Renal cortex interstitium (tissue), 15 donors: ENCODE measurements at places on chromosomes 3 and 15. TPM values are rescaled to one million over a fixed set of nuclear protein-coding genes. Genes with fewer than 3 reads are reported as not detected.

Gene SCN11A
- polyA plus RNA-seq = 1.0 TPM

Gene FRMD4B
- polyA plus RNA-seq = 45.6 TPM

Gene SV2B
- polyA plus RNA-seq = 0.50 TPM

GRCh38 chr3:42491881-42492507 lies 10.4 kb upstream of the VIPR1 start:
- no peak for DNase-seq

- DNase-seq = no peak
Observed at GRCh38 chr3:4758957-4759656, 220.1 kb upstream of the BHLHE40 start.

- DNase-seq = no peak
Observed at GRCh38 chr3:195388380-195388779, 54.4 kb downstream of the ACAP2 start.

Gene LEKR1
- polyA plus RNA-seq = 2.2 TPM

Gene GOLGA8N
- 14.8 TPM for polyA plus RNA-seq

Gene GOLGA6B
- 0.23 TPM for polyA plus RNA-seq

GRCh38 chr15:68374168-68374745 lies 57.7 kb downstream of the ITGA11 start:
- DNase-seq = no peak

GRCh38 chr15:68816795-68817303 lies 3.8 kb downstream of the ANP32A start:
- no peak for DNase-seq

DNA sequence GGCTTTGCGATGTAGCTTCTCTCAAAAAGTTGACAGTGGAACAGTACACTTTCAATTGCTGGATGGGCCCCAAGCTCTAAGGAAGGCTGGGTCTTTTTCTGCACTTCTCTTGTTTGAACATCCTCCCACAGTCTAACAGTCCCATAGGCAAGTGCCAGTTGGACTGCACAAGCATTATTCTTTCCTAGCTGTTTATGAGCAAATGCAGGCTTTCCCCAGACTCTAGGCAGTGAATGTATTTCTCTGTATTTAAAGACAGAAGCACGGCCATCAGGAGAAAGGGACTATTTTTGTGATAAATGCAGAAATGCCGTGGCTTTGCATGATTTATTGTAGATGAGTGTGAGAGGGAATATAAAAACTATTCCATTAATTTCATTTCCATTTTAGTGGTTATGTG lies 539.3 kb upstream of the LMCD1 start:
- no peak for DNase-seq

DNA sequence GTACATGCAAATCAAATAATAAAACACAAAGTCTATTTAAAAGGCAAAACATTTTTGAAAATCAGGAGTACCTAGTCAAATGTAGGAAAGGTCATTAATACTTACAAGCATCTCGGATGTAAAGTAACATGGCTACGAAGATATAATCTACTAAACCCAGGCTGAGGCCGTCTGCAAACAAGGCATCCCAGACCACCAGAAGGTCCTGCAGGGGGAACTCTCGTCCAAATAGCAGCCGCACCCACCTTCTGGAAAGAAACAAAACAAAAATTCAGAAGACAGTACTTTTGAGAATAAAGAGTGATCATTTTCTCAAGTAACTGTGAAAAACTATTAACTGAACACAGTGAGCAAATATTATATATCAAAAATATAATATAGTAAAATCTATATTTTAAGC lies 423.1 kb downstream of the PLCL2 start:
- DNase-seq = no peak

DNA sequence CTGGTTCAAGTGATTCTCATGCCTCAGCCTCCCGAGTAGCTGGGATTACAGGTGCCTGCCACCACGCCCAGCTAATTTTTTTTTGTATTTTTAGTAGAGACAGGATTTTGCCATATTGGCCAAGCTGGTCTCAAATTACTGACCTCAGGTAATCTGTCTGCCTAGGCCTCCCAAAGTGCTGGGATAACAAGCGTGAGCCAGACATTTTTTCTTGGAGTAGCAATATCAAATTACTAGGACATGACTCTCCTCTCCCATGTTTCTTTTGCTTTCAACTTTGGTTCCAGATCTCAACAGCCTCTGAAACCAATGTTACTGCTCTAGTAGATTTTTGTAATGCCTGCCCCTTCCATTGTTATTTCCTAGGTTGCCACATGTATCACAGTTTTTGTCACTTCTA lies 462.0 kb downstream of the GBE1 start:
- no peak for DNase-seq

DNA sequence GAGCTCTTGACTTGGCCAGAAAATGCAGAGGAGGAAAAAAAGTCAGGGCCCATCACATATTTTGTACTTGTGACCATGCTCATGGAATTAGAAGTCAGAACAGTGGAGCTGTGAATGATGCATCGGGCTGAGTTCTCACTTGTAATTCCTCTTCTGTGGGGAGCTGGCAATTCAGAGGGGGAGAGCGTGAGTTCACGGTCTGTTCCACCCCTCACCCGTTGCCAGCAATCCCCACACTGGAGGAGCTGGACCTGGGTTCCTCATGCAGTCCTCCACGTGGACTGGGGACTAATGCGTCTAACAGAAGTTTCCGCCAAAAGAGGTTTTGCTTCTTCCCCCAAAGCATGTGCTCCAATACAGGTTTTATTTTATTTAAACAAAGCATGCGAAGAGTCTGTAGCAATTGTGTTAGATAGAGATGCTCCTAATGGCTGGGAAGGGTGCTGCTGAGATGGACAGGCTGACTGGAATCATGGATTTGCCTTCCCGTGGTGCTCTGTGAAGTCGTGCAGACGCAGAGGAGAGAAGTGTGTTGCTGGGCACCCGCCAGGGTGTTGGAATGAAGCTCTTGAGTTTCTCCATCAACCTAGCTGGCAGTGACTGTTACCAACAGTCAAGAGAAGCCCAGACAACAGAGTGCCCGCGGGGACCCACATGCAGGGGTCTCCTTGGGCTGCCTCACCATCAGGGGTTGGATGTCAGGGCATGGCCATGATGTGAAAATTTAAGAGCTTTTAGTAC lies 77.4 kb upstream of the PCSK6 start:
- no peak for DNase-seq

Gene ZIC4
- not detected for polyA plus RNA-seq

GRCh38 chr3:133049491-133049890 lies 11.3 kb downstream of the TMEM108 start:
- no peak for DNase-seq

- DNase-seq = peak; percentile 85
Observed at GRCh38 chr15:64507293-64507802, 47.0 kb downstream of the ZNF609 start.

- DNase-seq = no peak
Observed at GRCh38 chr3:149131589-149131988, 2.2 kb downstream of the HPS3 start.

DNA sequence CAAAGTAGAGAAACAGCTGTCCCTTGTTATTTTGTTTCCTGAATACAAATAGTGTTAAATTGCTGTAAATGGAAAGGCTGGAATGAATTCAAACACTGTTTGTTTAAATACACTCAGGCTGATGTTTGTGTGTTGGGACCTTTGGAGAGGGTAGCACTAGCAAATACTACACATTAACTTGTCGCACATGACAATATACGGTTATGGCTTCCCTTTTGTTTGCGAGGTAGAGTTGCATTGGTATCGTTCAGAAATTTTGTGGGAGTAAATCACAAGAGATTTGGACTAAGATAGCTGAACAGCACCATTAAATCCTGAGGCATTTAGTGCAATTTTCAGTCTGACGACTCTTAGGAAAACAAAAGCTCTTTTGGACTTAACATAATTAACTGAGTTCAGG lies 213.0 kb upstream of the ROBO2 start:
- DNase-seq = peak; percentile 72

GRCh38 chr3:14343338-14344112 lies 58.9 kb upstream of the SLC6A6 start:
- DNase-seq = no peak

DNA sequence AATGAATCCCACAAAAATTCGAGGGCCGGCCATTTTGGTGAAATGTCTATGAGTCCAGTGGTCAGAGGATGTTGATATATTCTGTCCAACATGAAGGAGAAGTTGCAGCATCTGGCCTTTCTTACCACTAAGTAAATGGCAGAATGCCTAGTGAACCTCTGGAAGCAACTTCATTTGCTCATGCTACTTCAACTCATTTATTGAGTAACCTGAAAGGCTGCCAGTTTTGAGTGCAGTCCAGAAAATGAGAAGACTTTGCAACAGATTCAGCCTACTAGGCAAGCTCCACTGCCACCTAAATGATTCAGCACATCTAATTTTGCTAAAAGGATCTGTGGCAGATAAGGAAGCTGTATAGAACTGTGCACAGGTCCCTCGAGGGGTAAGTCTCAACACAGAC lies 265.0 kb downstream of the OPA1 start:
- no peak for DNase-seq

Gene CYP8B1
- polyA plus RNA-seq = 1.3 TPM

DNA sequence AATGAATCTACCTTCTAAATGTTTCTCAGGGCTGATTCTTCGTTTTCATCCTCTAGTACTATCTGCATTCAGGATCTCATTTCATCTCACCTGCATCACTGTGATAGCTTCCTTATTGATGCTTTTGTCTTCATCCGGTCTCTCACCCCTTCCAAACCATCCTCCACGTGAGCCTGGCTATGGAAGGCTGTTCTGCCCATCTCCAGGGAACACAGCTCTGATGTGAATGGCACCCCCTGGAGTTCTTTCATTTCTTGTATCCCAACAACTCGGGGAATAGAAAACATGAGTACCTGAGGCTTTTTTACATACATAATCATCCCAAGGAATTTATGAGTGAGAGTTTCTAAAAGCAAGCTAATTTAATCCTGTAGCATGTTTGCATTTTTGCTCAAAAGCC lies 8.8 kb upstream of the DPPA4 start:
- DNase-seq = no peak

- no peak for DNase-seq
Observed at GRCh38 chr3:131444180-131444579, 58.6 kb downstream of the MRPL3 start.

DNA sequence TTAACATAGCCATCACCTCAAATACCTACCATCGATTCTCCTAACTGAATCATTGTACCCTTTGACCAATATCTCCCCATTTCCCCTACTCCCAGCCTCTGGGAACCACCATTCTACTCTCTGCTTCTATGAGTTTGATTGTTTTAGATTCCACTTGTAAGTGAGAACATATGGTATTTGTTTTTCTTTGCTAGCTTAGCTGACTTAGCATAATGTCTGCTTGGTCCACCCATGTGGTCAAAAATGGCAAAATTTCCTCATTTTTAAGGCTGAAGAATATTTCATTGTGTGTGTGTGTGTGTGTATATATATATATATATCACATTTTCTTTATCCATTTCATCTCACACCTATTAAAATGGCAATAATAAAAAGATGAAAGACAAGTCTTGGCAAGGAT lies 469.3 kb downstream of the FHIT start:
- DNase-seq = no peak

DNA sequence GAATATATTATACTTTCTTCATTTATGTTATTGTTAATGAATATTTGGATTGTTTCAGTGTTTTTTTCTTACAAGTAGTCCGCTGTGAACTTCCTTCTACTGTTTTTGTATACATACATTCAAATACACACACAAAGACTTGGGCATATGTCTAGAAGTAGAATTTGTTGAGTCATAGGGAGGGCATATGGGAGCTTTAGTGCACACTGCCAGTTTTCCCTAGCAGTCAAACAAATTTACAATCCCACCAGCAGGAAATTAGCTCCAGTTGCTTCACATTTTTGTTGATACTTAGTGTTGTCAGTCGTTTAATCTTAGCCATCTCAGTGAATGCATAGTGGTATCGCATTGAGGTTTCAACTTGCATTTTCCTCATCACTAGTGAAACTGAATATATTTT lies 492.3 kb downstream of the DIPK2A start:
- no peak for DNase-seq

- DNase-seq = no peak
Observed at GRCh38 chr15:61685971-61686370, 374.3 kb downstream of the VPS13C start.

DNA sequence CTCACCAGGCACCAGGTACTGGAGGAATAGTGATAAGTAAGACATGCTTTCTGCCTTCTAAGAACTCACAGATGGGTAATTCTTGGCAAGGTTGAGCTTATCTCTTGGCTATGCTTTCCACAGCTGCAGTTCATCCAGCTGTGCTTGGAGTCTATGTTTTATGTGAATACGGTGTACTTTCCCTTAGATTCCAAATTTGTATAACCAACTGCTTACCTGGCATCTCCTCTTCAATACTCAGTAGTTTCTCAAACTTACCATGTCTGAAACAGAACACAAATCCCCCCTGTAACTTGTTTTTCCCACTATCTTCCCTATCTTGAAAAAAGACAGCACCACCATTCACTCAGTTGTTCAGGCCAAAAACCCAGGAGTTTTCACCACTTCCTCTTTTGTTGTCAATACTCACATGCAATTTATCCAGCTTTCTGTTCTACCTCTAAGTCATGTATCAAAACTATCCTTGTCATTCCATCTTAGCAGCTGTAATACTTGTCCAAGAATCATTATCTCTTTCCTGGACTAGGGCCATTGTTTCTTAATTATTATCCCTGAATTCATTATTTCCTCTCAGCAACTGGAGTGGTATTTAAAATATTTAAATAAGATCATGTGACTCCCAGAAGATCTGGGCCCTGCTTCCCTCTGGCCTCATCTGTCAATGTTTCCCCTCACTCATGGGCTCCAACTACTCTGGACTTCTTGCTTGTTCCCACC lies 32.6 kb downstream of the COL6A5 start:
- no peak for DNase-seq

GRCh38 chr3:115689928-115690327 lies 66.6 kb downstream of the GAP43 start:
- DNase-seq = no peak

- DNase-seq = no peak
Observed at GRCh38 chr3:178195824-178196223, 340.4 kb upstream of the KCNMB2 start.

DNA sequence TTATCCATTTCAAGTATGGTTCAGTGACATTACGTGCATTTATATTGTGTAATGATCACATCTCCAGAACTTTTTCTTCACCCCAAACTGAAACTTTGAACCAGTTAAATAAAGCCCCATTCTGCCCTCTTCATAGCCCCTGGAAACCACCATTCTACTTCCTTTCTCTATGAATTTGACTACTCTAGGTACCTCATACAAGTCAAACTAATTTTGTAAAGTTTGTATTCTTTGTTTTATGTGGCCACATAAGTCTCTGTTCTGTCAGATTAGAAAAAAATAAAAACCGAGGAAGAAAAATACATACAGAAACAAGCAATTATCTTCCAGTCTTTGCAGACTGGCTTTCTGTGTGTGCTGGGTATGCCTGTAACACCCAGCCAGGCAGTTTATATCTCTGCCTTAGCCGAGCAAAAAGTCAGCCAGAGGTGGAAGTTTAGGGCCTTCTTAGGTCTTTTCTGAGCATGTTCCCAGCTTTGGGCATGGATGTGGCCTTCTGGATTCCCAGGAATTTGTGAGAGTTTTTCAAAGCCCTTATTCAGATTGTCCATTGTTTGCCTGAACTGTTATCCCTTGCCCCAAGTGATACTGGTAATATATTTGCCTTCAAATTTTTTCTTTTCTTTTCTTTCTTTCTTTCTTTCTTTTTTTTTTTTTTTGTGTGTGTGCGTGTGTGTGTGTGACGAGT lies 6.0 kb upstream of the GRAMD1C start:
- DNase-seq = no peak
